ENCODE measurements at places on chromosomes 12 and 14.

DNA sequence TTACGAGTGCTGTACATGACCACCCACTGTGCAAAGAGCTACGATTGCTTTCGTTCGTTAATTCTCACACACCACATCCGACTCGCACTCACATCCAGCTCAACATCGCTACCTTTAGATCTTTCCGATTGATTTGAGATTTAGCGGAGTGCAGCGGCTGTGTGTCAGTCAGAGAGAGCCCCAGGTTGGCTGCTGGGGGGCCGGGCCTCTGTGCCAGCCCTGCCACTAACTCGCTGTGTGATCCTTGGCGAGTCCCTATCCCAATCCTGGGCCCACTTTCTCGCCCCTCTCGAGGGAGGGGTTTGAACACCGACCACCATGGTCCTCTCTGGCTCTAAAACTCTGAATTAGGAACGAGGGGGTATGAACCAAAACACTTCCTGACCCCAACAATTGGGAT is 8.6 kb downstream of the DLK1 start:
- no peak for DNase-seq

GRCh38 chr12:14364583-14365271 is 755 bp upstream of the ATF7IP start:
- DNase-seq = no peak

- peak; percentile 51 for DNase-seq
Observed at GRCh38 chr14:77027538-77028383, 747 bp downstream of the IRF2BPL start.

GRCh38 chr12:122265886-122266229 is 436 bp downstream of the VPS33A start:
- DNase-seq = peak; percentile 8

DNA sequence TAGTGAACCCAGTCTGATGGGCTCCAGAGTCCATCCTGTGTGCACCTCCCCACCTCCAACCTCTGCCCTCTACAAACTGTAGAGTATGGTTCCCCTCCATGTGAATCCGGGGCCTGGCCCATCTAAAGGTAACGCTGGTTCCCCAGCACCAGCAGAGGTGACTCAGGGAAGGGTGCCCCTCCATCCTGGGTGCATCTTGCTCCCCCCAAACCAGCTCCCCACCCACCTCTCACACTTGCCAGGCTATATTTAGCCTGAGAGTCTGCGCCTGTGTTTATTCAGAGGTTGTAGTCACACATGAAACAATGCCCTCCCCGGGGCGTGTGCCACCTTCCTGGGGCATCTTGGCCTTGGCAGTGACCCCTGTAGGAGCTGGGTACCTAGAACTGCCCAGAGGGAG is 26.2 kb downstream of the RASAL1 start:
- DNase-seq = no peak

DNA sequence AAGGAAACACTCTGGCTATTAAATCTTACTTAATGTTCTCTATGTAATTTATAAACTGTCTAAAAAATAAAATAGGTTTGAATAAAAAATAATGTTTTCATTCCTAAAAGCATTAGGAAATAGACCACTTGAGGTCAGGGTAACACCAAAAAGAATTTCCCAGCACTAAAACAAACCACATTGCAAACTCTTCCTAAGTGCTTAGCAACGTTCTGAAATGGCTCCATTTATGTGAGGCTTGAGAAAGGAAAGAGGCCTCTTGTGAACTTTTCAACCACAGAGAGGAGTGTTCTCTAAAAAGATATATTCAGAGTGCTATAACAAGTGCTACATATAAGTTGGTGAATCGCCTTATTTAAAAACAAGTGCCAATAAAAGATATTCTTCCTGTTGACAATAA is 42.7 kb downstream of the ALX1 start:
- no peak for DNase-seq

DNA sequence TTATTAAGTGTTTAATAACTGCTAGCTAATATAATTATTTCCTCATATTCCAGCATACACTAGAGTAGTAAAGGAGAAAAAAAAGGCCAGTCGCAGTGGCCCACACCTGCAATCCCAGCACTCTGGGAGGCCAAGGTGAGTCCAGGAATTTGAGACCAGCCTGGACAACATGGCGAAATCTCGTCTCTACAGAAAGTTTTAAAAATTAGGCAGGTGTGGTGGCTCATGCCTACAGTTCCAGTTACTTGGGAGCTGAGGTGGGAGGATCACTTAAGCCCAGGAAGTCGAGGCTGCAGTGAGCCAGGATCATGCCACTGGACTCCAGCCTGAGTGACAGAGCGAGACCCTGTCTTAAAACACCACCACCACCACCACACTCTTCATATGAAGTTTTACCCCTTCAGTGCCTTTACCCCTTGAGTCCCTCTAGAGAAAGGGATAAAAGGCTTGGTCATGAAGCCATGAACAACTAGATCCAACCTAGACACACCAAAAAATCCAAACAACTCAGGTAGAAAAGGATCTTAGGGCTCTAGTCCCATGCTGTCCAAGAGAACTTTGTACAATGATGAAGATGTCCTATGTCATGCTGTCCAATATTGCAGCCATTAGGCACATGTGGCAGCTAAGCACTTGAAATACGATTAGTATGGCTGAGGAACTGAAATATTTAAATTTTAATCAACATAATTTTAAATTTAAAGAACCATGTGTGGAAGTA is 29.6 kb downstream of the ATXN2 start:
- no peak for DNase-seq

DNA sequence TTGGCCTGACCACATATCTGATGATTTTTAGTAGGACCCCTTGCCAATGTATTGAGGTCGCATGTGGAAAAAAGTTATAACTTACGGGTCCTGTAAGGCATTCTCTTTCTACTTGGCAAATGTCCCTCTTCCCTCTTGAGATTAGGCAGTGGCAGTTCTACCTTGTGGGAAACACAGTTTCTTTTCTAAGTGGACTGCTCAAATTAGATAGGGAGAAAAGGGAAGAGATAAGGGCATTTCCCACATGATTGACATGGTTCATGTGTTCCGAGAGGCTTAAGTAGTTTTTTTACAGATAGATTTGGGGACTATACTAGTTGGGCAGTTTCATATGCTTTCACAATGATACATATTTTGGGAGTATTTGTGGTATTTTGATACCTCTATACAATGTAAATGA is 154.7 kb downstream of the FBXL14 start:
- no peak for DNase-seq

GRCh38 chr12:85350356-85350755 is 70.3 kb downstream of the ALX1 start:
- no peak for DNase-seq

GRCh38 chr12:70741256-70741655 is 104.0 kb upstream of the PTPRB start:
- no peak for DNase-seq

GRCh38 chr12:13390381-13390861 is 193.9 kb downstream of the EMP1 start:
- no peak for DNase-seq

- DNase-seq = no peak
Observed at GRCh38 chr14:79576424-79576823, 634.9 kb downstream of the DIO2 start.

DNA sequence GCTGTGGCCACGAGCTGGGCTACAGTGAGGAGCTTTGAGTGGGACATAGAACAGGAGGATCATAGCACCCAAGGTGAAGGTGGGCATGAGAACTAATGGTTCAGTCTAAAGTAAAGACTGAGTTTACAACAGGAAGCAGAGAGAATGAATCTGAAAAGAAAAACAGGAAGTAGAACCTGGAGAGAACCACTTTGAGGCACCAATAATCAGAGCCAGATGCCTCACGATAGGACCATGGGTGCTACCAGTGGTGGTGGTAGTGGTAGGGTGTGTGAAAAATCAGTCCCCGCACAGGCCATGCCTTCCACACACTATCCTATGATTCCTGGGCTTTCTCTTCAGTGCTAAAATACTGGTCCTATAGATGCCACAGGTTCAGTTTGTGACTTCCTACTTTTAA is 293.6 kb downstream of the AKAP6 start:
- DNase-seq = no peak

DNA sequence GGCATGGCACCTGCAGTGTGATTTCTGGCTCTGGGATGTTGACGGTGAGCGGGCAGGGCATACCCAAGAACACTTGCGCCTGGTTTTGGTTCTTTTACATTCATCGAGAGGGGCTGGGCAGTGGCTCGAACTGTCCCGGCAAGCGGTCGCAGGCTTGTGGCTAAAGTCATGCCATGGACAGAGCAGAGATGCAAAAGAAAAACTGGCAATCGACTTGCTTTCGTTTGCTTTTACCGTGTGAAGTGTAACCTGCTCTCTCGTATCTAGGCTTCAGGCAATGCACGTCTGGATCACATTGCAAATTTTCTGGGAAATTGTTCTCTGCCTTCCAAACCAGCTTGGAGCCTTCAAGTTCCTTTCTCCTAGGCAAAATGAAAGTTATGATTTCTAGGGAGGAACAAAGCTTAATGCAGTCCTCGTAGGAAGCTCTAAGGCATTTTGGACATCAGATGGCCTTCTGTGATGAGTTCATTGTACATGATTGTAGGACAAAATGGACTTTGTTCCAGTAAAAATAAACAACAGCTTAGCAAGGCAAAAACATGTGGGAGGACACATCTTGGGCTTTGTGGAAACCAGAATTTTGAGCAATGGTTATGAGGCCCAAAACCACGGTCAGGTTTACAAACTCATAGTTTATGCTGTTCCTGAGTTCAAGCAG is 18.3 kb downstream of the ADGRD1 start:
- DNase-seq = no peak

GRCh38 chr12:53060721-53061276 is 10.9 kb downstream of the TNS2 start:
- DNase-seq = no peak
